Left renal cortex interstitium (tissue), 4 donors: ENCODE measurements at places on chromosomes 3 and 15. TPM values are rescaled to one million over a fixed set of nuclear protein-coding genes. Genes with fewer than 3 reads are reported as not detected.

OIP5 gene
- polyA plus RNA-seq, result 9.5 TPM

ILDR1 gene
- polyA plus RNA-seq, result 8.5 TPM

ANKRD34C gene
- polyA plus RNA-seq, result 0.08 TPM

CCDC39 gene
- 9.2 TPM for polyA plus RNA-seq

GOLGA8Q gene
- polyA plus RNA-seq, result 0.83 TPM
